Fibroblast of skin of left quadriceps (primary cell): ENCODE measurements at places on chromosomes 6 and 20.

DNA sequence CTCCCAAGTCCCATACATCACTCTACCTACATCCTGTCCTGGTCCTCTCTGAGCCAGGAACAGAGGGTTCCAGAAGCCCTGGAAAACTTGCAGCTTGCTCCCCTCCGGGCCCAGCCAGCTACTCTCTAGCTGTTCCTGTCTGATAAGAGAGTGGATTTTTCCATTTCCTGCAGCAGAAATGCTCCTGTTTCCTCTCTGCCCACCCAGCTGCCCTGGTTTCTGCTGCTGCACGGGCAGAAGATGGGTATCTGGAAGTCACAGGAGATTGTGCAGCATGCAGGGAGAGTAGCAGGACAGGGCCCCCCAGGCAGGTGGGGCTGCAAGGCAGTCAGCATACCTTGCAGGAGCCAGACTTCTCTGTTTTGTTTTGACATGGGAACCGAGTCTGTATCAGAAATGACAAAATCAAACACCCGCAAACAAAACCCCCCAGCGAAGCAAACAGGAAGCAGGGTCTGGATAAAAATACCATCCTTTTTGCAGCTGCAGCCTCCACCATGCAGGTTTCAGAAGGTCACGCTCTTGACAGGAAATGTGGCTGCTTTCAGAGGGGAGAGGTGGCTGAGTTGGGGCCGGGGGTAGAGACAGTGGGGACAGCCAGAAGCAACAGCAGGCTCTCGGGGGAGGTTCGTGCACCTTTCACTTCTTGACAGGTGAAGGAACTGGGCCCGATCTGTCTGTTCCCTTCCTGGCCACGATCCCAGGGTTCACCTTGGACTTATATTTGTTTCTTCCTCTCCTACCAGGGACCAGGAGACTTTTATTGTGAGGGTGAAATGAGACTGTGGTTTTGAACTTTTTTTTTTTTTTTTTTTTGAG is 50.8 kb upstream of the FAM83D start:
- no peak for DNase-seq

DNA sequence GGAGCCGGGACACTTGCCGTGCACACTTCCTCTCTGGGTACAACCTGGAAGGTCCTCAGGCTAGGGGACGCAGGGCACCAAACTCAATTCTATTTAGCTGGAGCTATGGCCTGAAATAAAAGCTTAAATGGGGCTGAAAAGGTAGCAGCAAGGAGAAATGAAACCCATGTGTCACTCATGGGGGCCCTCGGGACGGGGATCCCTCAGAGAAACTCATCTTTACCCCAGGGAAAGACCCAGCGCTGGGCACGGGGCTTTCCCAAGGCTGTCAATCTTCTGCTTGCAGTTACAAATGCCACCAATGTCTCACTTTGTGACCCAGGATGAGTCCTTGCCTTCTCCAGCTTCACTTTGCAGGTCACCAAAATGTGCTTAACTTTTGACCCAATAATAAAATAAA is 16.5 kb downstream of the SNAI1 start:
- DNase-seq, result no peak

DNA sequence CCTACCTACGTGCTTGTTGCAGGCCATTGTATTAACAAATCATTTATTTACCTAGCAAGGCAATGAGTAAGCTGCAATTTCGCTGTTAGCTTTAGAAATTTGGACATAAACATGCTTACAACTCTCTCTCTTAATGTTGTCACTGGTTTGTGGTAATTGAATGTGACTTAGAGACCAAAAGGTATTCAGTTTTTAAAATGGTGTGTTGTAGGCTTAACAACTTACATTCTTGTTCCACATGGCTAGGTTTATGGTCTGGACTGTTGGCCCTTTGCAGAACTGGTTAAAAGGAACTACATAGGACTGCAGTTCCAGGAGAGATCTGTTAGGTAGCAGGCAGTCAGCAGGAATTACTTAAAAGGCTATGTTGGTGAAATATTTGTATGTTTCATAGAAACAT is 10.3 kb upstream of the CTAGE9 start:
- no peak for DNase-seq

GRCh38 chr6:122220254-122220653 is 179.2 kb upstream of the HSF2 start:
- no peak for DNase-seq

DNA sequence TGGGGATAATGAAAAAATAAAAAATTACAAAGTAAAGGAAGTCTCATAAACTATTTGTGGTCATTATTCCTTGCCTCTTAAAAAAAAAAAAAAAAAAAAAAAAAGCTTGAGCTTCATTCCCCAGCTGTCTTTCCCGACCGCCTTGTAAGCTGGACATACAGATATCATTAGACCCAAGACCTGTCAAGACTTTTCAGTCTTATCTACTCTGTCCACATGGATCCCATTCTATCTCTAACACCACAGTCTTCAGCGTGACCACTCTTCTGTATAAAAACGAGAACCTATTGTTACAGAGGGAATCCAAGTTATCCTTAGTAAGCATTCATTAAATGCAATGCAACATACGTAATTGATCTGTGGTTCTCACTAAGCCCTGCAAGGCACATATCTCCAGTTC is 423.5 kb downstream of the MEI4 start:
- DNase-seq, result no peak

DNA sequence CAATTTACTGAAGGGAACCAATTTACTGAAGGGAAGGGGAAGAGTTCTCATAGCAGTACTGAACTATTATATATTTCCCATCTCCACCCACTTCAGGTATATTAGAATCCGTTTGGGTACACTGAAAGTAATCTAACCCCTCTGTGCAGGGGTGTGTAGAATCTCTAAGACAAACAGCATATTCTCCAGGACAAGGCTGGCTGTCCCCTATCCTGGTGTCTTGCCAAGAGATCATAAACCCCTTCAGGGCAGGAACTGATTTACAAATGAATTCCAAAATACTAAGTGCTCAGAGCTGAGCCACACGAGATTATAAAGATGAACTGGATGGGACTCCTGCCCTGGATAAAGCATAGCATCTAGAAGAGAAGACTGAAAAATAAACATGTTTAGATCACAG is 9.2 kb downstream of the ASF1A start:
- no peak for DNase-seq

DNA sequence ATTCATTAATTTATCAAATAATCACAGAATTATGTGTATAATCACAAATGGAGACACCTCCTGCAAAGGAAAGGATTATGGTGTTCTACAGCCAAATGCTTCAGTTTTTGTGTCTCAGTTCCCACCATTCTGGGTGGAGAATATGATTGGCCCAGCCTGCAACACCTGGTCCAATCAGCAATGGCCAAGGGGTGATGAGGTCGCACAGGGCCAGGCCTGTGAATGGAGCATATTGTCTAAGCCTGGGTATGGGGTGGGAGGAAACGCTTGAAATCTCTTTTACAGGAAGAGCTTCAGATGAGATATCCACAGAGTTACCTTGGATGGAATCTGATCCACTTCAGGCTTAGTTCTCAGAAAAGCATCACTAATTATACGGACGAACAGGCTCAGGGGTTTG is 271.6 kb downstream of the DHX35 start:
- no peak for DNase-seq

- peak; percentile 2 for DNase-seq
Measured at GRCh38 chr6:141969201-141969600, 163.5 kb upstream of the GJE1 start.

GRCh38 chr6:113068570-113068969 is 721.4 kb downstream of the RFPL4B start:
- DNase-seq, result no peak

- DNase-seq, result no peak
Measured at GRCh38 chr6:41228096-41228495, at the start of gene TREML4. Gene TREML4 (plus strand): TSS chr6:41228349. CDS start chr6:41228428, 79 bp downstream.

DNA sequence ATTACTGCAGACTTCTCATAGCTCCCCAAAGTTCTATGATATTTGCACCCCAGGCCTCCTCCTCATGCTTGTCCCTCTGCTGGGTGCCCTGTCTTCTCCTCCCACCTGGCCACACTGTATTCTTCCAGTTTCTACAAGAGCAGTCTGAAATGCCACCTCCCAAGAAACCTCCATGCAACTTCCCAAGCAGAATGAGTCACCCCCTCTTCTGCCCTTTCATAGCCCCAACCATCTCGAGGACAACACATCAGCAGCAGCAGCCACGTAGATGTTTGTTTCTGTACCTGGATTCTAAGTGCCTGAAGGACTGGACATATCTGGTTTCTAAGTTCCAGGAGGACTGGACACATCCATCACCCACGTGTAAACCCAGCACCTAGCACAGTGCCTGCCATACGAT is 6.6 kb upstream of the ULBP2 start:
- DNase-seq, result no peak

DNA sequence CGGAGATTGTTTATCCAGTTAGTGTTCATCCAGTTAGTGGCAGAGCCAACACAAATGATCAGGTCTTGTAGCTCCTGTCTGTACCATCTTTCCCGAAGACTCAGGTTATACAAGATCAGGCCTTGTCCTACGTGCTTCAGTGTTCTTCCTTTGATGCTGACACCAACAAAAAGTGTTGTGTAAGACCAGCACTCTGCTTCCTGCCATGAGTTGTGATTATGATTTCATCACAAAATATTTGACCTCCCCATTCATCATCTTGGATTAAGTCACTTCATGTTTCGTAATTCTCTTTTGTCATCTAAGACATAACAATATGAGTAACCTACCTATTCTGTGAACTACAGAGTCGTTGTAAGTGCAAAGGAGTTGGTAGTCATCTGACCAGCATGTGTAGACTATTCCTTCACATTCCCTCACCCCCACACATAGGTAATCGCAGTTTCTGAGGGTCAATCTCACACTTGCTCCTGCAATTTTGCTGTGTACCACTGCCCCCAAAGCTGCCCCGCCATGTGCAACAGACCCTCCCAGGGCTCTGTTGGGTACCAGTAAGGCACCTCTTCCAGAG is 135.6 kb upstream of the SLC22A23 start:
- peak; percentile 87 for DNase-seq

DNA sequence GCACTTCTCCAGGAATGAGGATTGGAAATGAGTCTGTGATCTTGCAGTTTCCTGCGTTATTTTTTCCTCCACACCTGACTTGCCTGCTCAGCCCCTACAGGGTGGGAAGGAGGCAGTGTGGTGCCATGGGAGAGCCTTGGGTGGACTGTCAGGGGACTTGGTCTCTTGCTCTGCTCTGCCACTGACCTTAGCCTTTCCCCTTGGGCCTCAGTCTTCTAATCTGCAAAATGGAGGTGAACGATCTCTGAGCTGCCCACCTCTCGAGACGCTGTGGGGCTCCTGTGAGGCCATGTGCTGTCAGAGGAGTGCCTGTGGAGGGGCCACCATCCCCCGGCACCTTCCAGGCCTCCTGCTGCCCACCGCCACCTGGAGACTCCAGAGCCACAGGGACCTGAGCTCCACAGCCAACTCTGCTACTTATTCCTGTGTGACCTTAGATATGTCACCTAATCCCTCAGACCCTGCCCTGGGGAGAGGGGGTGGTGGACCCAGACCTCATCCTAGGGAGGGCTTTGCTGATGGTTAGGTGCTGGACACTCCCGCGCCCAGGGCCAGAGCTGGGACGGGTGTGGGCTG is 45.8 kb upstream of the MLN start:
- DNase-seq, result no peak

GRCh38 chr6:134934793-134935485 is 15.0 kb downstream of the ALDH8A1 start:
- DNase-seq, result no peak

- DNase-seq, result no peak
Measured at GRCh38 chr20:49397525-49397924, 84.9 kb downstream of the KCNB1 start.

- no peak for DNase-seq
Measured at GRCh38 chr6:2117447-2117846, 128.0 kb downstream of the GMDS start.

- no peak for DNase-seq
Measured at GRCh38 chr6:74936886-74937285, 269.0 kb downstream of the COL12A1 start.

DNA sequence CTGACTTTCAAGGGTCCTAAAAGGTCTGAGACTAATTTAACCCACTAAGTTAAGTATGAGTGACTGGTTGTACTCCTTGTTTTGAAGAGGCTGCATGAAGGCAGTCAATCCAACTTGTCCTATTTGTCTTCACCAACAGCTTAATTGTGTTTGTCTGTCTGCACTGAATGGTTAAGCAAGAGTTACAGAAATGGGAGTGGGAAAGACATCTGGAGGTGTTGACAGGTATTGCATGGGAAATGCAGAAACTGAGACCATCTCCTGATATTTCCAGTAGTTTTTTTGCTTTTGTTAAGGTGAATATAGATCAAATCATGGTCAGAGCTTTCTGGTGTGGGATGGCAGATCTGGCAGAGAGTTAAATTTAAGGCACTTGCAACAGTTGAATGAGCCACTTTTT is 6.5 kb downstream of the FUT9 start:
- no peak for DNase-seq

- DNase-seq, result no peak
Measured at GRCh38 chr6:141467881-141468280, 664.8 kb upstream of the GJE1 start.

DNA sequence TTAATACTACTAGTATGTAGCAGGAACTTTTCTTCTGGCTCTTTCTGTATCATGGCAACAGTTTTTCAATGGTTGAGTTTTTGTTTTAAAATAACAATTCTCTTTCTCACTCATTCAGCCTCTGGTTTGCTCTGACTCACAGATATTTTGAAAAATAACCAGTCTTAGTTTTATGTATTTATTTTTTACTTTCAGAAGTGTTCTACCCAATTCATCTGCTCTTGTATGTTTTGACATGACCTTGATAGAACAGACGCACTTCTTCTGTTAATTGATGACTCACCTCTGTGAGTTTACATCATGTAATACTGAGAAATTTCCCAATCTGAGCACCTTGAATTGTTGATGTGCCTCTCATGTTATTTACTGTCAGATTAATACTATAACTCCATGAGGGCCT is 178.9 kb downstream of the SASH1 start:
- no peak for DNase-seq

DNA sequence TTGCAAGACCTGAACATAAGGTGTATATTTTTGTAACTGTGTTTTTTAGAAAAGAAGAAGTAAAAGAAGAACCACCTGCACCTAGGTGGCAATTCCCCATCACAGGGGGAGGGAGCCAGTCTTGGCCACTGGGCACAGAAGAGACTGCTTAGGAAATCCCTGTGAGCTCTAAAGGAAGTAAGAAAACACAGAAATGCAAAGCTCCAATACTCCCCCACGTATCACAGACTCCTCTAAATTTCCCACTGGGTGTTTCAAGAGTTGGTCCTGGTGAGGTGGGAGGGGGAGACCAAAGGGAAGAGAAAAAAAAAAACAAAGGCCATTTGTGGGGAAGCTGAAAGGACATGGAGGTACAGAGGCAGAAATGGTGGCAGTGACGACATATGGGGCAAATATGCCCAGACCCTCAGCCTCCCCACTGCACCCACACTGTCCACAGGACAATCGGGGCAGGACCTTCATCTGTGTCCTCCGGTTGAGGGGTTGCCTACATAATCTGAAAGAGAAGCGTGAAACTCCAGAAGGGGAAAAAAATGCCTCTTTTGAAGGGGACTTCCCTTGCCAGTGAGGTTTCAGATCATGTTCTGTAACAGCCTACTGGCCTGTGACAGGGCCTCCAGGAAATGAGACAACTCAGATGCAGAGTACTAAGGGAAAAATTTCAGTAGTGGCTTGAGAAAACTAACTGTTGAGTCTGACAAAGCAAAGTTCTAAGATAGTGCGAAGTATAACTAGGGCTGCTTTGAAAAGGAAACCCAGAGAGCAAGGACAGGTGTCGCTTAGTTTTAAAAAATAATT is 226.2 kb upstream of the MARCKS start:
- no peak for DNase-seq
